Adipocyte (in vitro differentiated cells): ENCODE measurements at places on chromosomes 13 and 19.

DNA sequence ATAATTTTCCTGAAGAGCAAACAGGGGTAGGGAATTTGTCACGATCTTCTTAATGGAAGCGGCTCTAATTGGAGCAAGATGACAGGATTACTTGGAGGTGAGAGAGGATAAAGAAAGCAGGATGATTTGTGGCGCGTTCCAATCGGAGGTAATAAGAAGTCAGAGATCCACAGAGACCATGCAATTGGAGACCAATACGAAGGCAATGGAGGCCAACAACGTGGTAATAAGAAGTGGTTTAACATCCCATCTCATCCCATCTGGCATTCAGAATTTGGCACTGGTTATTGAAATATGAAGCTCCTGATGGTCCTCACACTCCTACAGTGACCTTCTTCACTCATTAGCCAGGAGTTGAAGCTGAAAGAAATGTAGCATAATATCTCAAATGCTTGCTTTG lies 130.6 kb downstream of the DLEU7 start:
- DNase-seq: no peak

GRCh38 chr13:111663505-111663904 lies 343.1 kb downstream of the TEX29 start:
- no peak for DNase-seq

- DNase-seq: peak; percentile 78
Observed at GRCh38 chr19:49056101-49056901, 1.2 kb downstream of the CGB7 start.

DNA sequence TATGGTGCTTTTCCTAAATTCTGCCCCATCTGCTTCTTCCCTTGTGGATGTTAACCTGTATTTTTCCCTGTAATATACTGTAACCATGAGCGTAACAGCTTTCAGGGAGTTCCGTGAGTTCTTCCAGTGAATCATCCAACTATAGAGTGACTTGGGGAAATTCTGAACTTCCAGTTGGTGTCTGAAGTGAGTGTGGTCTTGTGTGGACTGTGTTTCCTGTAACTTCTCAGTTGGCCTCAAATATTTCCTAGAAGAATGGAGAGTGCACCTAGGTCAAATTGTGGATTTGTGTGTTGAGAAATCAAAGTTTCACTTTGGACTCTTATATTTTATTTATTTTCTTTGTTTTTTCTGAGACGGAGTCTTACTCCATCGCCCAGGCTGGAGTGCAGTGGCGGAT lies 11.0 kb upstream of the ZNF766 start:
- no peak for DNase-seq

GRCh38 chr13:36090592-36090991 lies 40.6 kb downstream of the DCLK1 start:
- no peak for DNase-seq

- DNase-seq: peak; percentile 41
Observed at GRCh38 chr19:2719920-2720776, 1.0 kb downstream of the DIRAS1 start.

DNA sequence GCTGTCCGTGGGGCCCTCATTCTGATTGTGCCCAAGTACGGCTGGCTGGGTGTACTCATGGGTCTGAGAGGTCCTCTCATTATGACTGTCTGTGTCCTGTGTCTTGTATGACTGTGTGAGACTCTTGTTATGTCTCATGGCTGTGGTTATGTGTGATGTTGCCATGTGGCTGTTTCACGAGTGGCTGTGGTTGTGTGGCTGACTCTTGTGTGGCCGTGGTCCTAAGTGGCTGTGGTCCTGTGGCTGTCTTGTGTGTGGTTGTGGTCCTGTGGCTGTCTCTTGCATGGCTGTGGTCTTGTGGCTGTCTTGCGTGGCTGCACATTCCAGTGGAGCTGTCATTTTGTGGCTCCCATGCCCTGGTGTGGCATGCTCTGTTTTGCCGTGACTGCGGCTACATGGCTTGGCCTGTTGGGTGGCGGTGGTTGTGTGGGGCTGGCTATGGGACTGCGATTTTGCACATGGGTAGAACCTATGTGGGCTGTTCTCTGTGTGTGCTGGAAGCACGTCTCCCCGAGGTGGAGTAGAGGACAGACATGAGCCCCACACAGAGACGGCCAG lies 2.5 kb downstream of the LYL1 start:
- no peak for DNase-seq

- DNase-seq: no peak
Observed at GRCh38 chr19:18735752-18736151, 52.3 kb downstream of the CRTC1 start.

- DNase-seq: no peak
Observed at GRCh38 chr13:114148521-114148855, 16.1 kb upstream of the RASA3 start.

GRCh38 chr13:25743421-25743820 lies 308.4 kb downstream of the SHISA2 start:
- no peak for DNase-seq

DNA sequence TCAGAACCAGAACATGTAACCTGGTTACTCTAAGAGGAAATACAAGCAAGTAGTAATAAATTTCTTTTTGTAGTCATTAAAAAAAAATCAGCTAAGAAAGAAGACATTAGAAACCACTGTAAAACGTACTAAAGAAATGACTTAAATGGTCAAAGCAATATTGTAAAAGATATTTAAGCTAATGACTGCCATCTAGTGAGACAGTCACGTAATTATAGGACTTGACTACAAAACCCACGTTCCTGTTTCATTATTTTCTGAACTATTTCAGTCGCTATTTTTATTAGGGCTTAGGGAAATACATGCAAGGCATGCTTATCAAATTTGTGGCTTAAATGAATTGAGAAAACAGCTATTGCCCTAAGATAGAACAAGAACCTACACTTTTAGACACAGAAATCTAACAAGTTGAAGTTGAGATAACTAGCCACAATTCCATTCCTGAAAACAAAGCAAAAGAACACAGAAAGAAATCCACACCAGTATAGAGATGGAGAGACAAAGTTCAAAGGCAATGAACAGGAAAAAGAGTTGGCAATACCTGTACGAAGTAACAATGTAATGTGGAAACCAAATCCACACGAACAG lies 17.9 kb downstream of the ALG5 start:
- peak; percentile 82 for DNase-seq

DNA sequence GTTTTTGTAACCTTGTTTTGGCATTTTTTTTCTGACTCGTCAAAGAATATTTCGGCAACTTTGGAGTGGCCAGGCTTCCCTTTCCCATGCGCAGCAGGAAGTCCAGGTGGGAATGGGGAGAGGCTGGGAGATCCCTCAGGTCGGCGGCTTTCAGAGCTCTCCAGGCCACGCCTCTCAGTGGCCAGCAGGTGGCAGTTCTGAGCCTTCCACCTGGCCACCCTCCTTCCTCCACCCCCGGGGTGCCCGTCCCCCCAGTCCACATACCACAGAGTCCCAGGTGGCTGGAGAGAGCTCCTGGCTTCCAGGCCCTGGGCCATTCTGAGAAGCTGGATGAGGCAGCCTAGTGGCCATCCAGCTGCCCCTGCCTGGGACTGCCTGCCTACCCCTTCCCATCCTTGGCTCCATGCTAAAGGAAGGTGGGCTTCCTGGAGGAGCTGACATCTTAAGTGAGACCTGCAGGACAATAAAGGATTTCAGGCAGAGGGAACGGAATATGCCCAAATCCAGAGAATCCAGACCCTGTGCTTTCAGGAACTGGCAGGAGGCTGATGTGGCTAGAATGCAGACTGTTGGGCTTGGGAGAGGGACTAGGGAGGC lies 46.3 kb downstream of the CCNE1 start:
- no peak for DNase-seq
